Pulmonary artery endothelial cell (primary cell): ENCODE measurements at places on chromosomes 3 and 15. TPM values are rescaled to one million over a fixed set of nuclear protein-coding genes. Genes with fewer than 3 reads are reported as not detected.

IL20RB gene
- 0.42 and 0.53 TPM in 2 replicates for total RNA-seq

BTLA gene
- total RNA-seq = not detected in 2 replicates

LNP1 gene
- 0.99 and 1.1 TPM in 2 replicates for total RNA-seq

ASB14 gene
- total RNA-seq = under 0.01 TPM in 1 of 2 replicates, not detected in the other

INAFM2 gene
- 20.6 and 28.3 TPM in 2 replicates for total RNA-seq

THSD4 gene
- 19.0 and 35.2 TPM in 2 replicates for total RNA-seq

SLC51A gene
- total RNA-seq = not detected in 2 replicates

MUC13 gene
- not detected in 2 replicates for total RNA-seq

VEPH1 gene
- 261 and 264 TPM in 2 replicates for total RNA-seq

SPTSSB gene
- not detected in 2 replicates for total RNA-seq

FANCD2OS gene
- not detected in 2 replicates for total RNA-seq

NUP210 gene
- 0.11 and 1.1 TPM in 2 replicates for total RNA-seq

ARPP21 gene
- 0.07 TPM in 1 of 2 replicates, not detected in the other for total RNA-seq

GRCh38 chr3:65939184-65939583 is 99.5 kb downstream of the MAGI1 start:
- DNase-seq = no peak

- DNase-seq = no peak
Measured at GRCh38 chr15:56168394-56168793, 75.3 kb downstream of the RFX7 start.

GRCh38 chr15:69613182-69613581 is 160.6 kb downstream of the RPLP1 start:
- DNase-seq = no peak

- DNase-seq = no peak
Measured at GRCh38 chr15:47124430-47125102, 592.7 kb upstream of the SEMA6D start.

DNA sequence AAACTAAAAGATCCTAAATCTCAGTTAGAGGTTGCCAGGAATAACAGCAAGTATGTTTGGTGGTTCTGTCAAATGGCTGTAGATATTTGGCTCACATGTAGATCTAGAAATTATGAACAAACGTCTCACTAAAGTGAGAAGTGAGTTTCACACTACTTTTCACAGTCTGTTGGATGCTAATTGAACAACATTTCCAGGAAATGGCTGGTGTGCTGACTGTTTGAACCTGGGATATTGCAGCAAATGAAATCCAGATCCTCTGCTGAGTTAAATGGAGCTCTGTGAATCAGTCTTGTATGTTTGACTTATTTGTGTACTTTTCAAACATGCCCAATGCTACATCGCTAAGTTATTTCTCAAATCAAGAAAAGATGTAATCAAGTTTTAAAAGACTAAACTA is 21.3 kb upstream of the RSL24D1 start:
- no peak for DNase-seq

GRCh38 chr3:68306571-68306970 is 625.8 kb downstream of the TAFA4 start:
- no peak for DNase-seq

- no peak for DNase-seq
Measured at GRCh38 chr3:126105691-126106187, 21.8 kb upstream of the SLC41A3 start.

DNA sequence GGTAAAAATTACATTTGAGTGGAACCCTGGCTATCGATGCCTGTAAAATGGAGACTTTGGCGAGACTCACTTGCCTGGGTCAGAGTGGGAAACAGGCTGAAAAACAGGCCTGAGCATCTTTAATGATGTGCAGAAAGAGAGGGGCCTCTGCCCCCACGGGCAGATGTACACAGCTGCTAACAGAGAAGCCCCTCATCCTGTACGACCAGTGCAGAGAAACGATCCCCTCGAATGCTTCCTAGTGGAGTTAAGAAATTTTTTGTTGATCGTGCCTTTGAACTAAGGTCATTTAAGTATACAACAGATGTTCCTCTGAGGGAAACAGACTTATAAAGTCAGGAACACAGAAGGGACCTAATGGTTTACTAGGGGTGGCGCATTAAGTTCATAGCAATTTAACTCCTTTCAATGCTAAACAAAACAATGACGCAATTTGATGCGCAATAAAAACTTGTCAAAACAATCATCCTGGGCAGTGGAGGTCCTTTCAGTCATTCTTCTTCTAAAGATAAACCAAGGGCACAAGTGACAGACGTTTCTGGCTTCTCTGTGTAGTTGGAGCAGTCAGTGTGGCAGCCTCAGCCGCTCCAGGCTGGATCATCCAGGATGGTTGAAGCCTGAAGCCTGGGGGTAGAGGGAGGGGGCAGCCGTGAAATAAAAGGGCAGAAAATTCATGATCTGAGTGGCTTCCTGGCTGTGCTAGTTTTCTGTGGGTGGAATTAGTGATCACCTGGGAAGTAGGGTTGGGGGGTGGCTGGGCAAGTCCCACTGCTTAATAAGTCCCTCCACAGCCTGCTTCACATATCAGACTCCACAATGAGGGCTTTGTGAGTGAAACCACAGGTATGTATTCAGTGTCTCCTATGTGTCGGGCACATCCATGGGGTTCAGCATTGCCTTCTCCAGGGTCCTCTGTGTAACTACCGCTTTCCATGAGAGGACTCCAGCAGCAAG is 50.8 kb upstream of the MRPS22 start:
- DNase-seq = no peak

DNA sequence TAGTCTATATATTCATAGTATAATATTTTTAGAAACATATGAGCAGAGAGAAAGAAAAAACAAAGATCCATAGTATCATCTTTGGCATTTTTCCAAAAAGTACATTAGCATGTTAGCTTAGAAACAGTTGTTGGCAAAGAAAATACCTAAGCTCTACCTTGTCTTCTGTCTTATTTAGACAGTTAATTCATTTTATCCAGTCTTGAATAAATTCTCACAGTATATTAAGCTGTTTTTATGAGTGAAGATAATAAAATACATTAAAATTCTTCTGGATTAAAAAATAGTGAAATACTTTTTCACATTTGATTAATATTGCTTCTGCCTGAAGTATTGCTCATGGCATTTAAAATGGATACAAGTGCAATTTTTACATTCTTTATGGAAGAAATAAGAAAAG is 145.2 kb downstream of the ZIC1 start:
- DNase-seq = no peak

GRCh38 chr15:101469520-101470288 is 19.8 kb downstream of the PCSK6 start:
- no peak for DNase-seq

GRCh38 chr3:48142316-48142870 is 45.8 kb downstream of the CDC25A start:
- no peak for DNase-seq

DNA sequence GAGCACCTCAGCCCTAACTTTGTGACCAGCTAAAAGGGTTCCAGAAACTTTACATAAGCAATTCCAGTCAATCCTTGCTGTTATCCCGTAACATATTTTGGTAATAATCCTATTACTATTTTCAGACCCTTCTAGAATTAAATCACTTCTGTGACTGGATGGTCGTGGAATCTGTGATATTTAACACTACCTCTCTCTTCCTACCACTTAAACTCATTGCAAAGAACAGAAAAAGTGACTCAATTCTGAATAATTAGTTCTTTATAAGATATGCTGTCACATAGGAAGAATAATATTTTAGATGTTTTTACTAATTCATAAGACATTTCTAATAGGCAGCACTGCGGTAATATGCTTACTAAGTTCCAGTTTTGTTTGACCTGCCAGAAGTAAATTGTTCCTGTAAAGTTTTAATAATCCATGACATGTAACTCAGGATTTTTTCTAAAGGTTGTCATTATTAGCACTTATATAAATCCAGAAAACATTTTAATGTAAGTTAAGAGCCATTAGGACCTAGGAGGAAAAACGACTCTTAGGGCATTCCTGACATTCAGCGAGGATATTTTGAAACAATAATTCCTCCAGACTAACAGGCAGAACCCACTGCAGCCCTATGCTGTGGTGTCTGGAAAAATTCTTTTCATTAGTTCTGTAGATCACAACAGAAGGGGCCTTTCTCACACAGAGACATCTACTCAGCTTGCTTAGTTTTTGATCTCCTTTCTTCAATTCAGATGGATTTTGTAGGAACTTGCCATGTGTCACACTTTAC is 113.3 kb upstream of the MBNL1 start:
- DNase-seq = no peak

- DNase-seq = no peak
Measured at GRCh38 chr15:69643971-69644370, 191.4 kb downstream of the RPLP1 start.

- no peak for DNase-seq
Measured at GRCh38 chr15:100570735-100571313, 31.2 kb downstream of the LINS1 start.

DNA sequence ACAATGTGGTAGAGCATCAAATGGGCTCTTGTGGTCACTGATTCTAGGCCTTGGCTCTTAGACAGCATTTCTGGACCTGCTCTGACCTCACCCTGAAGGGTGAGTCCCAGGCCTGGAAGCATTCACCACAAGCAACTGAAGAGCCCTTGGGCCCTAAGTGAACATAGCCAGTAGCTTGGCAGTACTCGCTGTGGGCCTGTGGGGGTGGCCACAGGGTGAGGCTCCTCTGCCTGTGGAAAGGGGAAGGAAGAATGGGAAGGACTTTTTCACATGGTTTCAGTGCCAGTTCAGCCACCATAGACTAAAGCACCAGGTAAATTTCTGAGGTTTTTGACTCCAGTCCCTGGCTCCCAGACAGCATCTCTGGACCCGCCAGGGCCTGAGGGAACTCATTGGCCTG is 5.1 kb upstream of the ZSCAN2 start:
- DNase-seq = no peak

GRCh38 chr3:127224118-127224517 is 31.2 kb downstream of the PRR23E start:
- no peak for DNase-seq

- DNase-seq = no peak
Measured at GRCh38 chr3:29384640-29385039, 103.8 kb downstream of the RBMS3 start.

- no peak for DNase-seq
Measured at GRCh38 chr3:70264122-70264780, 48.2 kb downstream of the MDFIC2 start.

DNA sequence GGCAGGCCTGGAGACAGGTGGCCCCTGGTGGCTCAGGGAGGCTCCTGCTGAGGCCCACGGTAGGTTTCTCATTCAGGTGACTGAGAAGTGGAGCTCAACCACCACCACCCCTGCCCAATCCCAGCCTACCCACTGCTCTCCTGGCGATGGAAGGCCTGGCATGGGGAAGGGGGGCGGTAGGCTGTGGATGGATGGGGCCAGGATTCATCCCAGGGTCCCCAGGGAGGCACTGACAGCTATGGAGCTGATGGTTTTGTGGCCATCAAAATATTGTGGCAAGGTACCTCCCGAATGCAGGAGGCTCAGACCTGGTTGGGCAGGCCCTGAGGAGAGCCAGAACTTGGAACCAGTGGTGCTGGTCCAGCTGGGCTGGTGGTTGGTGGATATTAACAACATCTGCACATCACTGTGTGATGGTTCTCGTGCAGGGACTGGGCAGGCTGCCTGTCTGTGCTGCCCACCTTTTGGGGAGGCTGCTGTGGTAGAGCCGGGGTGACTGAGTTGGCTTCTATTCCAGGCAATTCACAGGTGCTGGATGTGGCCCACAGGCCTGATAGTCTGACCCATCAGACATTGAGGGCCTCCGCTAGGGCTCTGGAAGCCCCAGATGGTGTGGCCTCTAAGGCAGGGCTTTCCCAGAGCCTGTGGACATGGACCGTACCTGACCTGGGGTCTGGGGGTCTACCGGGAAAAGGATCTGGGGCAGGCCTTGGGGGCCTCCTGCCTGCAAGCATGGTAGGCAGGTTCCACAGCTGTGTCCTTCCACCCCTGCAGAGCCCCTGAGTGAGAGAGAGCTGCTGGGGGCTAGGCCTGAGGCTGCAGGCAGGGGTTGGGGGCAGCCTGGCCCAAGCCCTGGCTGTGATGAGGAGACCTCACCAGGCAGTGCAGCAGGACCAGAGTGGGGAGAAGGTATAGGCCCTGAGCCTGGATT is 3.4 kb downstream of the ZBTB47 start:
- no peak for DNase-seq

- DNase-seq = no peak
Measured at GRCh38 chr15:31472636-31473384, 146.2 kb downstream of the KLF13 start.

DNA sequence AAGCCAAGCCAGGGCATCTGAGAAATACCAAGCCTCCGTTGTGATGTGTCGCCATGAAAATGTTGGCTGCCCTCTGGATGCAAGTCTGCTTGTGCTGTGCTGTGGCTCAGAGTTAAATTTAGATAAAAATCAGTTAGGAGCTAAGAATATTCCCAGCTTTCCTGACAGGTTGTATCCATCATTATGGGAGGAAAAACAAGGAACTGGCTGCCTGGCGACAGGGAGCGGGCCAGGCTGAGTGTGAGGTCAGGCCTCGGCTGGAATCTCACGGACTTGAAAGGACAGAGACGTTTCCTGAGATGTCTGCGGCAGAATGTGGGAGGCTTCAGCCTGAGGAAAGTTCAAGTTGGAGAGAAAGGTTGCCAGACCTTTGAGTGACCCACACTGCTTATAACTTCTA is 213.8 kb downstream of the THSD4 start:
- no peak for DNase-seq
